ENCODE measurements at places on chromosomes 2 and 18. TPM values are rescaled to one million over a fixed set of nuclear protein-coding genes. Genes with fewer than 3 reads are reported as not detected.

DNA sequence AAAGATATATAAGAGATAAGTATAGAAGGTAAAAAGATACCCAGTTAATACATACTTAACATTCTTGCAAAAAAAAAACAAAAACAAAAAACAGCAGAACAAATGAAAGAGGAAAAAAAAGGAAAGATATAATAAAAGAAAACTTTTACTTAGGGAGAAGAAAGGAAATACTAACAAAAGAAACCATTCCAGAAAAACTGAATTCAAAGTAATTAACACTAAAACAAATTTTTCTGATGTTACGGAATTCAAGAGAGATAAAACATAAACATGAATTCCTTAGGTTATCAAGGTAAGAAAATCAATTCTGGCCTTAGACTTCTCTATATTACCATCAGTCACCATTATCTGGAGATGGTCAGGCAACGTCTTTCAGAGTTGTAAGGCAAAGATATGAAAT lies 261.8 kb downstream of the ZEB2 start:
- DNase-seq, result no peak

DNA sequence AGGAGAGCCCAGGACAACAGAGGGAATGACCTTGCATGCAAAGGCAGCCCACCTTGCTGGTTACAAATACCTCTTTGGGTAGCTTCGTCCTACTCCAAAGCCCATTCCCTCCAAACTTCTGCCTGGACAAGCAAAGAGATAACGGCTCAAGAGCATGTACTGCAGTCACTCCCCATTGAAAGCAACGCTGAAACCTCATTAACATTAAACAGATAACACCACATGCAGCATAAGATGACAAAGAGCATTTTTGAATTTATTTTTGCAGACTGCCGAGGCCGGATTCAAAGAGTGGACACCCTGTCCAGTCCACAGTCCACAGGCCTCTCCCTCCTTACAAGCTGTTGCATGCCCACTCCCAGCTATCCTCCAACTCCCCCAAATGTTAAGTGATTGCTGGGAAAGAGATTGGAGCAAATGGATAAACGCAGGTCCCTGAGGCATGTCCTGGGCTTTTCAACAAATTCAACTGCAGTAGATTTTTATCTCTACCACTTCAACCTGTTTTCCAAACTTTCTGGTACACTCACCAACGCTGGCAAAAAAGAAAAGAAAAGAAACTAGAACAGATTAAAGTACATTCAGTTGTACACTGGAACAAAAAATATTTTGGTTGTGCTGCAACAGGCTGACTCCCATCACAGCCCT lies 40.1 kb downstream of the MREG start:
- no peak for DNase-seq

GRCh38 chr2:109325570-109325969 lies 196.6 kb downstream of the SH3RF3 start:
- DNase-seq, result no peak

DNA sequence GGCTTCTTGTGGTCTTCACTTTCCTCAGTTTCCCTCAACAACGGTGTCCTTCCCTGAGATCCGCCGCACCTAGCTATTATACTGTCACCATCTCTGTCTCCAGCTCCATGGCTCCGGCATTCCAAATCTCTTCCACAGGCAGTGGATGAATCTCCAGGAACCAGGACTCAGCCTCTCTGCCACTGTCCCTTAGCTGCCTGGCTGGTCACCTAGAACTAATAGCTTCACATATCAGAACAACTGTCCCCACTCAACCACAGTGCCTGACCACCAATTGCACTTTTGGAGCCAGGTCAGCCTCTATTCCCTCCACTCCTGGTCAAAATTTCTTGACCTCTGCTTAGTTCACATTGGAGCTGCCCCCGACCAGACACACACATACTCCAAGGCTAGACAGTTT lies 38.1 kb upstream of the AFF3 start:
- no peak for DNase-seq

DNA sequence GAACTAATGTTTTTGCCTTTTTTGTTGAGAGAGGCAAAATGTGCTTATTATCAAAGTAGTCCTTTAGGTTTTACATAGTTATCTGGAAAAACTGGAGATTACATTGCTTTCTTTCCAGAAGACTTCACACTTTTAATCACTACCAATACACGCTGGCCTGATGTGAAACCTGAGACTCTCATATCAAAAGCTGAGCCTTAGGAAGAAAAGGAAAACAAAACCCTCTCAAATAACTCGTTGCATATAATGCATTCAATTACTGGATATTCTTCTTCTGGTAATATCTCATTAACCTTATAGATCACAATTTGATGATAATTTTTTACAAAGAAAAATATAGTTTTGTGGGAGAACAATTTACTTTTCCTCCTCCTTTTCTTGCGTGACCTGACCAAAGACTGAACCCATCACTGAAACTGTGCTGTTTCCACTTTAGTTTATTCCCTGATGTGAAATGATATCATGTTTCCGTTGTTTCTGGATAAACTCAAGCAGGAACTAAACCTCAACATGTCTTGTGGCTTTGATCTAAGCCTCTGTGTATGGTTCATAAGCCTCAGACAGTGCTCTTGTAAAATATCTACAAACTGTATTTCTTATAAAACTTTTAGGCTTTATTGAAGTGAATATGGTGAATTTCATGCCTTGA lies 332.4 kb downstream of the GULP1 start:
- no peak for DNase-seq

DNA sequence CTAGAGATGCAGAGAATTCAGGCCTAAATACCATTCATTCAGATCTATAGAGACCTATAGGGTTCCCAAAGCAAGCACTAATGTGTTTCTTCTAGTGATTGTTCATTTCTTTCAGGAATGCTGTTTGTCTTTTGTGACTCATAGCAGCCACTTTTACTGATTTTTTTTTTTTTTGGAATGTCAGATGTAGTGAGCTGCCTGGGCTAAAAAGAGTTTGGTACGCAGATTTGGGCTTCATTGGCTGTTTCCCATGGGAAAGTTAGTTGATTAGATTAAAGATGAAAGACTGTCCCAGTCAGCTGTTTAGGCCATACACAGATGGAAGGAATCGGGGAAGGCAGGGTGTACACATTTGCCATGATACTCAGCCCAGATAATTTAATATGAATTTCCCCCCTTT lies 87.6 kb downstream of the CDC42EP3 start:
- DNase-seq, result peak; percentile 33

DNA sequence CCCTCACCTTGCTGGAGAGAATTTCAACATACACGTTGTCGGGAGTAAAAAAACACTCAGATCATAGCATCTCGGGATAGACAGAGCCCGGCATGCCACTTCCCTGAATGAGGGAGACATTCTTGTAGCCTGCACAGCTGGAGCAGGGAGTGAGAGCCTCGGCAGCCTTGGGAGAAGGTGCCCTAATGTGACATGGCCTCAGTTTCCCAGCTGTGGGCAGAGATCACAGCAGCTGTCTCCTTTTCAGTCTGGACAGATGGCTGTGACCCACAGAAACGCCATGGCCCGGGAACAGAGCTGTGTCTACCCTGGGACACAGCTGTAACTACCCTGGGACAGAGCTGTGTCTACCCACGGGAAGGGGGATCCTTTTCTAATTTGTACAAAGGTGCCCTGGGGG lies 55.9 kb downstream of the HS1BP3 start:
- no peak for DNase-seq

GRCh38 chr18:38170845-38171244 lies 605.2 kb upstream of the CELF4 start:
- DNase-seq, result no peak

DNA sequence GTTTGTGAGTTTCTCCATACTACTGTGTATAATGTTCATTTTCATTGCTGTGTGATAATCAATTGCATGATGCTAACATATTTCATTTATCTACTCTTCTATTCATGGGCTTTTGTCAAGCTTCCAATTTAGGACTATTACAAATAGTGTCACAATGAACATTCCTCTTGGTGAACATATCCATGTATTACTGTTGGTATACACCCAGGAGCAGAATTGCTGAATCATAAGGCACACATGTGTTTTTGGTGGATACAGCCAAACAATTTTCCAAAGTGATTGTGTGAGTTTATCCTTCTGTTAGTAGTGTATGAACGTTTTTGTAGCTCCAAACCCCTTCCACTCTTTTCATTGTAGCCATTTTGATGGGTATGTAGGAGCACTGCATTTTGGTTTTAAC lies 101.6 kb upstream of the COPS8 start:
- no peak for DNase-seq

GRCh38 chr2:96687711-96688640 lies 45.4 kb downstream of the FER1L5 start:
- no peak for DNase-seq

- DNase-seq, result peak; percentile 80
These were observed 3.2 kb downstream of the UBE2E3 start for GRCh38 chr2:180983468-180984242.

DNA sequence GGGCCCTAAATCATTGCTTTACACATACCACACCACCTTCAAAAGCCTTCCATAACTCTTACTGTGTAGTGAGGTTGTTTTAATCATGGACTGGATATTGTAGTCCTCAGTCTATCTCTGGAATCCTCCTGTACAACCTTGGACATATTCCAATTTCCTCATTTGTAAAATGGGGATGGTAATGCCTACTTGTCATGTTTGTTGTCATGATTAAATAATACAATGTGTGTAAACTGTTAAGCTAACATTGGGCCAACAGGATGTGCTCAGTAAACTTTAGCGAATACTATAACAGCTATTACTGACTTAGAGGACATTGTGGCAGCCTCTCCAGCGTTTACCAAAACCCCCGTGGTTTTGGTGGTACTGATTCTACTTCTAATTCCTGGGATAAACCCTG lies 74.7 kb upstream of the PTPRM start:
- no peak for DNase-seq

- no peak for DNase-seq
These were observed 38.1 kb downstream of the EMX1 start for GRCh38 chr2:72955228-72956049.

DNA sequence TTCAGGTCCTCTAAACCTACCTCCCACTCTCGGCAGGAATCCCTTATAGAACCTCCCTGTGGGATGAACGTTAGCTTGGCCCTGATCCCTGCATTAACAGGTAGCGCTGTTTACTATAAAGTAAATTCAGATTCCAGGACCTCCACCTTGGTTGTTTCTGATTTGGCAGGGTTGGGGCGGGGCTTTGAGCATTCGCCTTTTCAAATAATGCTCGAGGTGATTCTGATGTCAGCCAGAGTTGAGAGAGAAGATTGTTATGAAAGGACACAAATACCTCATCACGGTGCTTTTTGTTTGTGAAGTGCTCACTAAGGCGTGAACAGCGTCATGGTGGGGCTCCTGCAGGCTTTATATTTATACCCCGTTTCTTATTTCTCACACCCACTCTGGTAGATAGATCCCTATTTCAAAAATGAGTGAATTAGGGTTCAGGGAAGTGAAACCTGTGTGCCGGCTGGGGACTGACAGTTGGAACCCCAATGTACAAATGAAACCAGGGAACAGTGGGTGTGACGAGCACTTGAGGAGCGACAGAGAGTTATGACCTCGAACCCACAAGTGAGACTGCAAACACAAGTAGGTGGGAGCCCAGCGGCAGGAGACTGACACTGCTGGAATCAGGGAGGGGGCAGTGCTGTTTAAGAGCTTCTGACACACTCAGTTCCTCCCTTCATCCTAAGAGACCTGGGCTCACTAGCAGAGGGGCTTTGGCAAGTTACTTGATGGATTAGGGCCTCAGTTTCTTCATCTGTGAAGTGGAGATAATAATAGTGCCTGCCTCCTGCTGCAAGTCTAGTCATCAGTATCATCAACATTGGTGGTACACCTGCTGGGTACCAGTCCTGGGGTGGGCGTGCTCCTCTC lies 14.2 kb upstream of the CXCR4 start:
- no peak for DNase-seq

- DNase-seq, result no peak
These were observed 3.6 kb downstream of the EIF2AK2 start for GRCh38 chr2:37153224-37153623.

The SLC30A3 gene
- not detected for total RNA-seq

The MARCHF4 gene
- not detected for total RNA-seq

The LRRC30 gene
- not detected for total RNA-seq
